ENCODE measurements at places on chromosomes 5 and 9. TPM values are rescaled to one million over a fixed set of nuclear protein-coding genes. Genes with fewer than 3 reads are reported as not detected.

DNA sequence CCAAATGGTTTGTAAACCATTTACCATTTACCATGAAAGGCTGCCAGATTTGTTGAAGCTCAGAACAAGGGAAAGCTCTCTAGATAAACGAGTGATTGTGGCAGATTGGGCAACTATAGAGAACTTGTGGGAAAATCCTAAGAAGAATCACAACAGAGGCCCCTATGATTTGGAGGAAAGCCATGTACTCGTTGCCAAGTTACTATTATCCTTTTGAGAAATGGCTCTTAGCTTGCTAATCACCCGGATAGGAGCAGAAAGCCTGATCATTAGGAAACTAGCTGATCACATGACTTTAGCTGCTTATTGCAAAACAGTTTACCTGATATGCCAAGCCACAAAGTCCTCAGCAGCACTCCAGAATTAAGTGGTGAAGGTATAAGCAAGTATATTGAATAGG, 23.5 kb upstream of the ATG10 start:
- no peak for DNase-seq

The NRARP gene
- 4.9 TPM for total RNA-seq

GRCh38 chr5:57179262-57180200, 5.7 kb downstream of the GPBP1 start:
- DNase-seq, result no peak

GRCh38 chr9:91795598-91796241, 154.3 kb downstream of the ROR2 start:
- no peak for DNase-seq

The RUSC2 gene
- 32.2 TPM for total RNA-seq

The ZDHHC11 gene
- total RNA-seq, result 31.1 TPM

DNA sequence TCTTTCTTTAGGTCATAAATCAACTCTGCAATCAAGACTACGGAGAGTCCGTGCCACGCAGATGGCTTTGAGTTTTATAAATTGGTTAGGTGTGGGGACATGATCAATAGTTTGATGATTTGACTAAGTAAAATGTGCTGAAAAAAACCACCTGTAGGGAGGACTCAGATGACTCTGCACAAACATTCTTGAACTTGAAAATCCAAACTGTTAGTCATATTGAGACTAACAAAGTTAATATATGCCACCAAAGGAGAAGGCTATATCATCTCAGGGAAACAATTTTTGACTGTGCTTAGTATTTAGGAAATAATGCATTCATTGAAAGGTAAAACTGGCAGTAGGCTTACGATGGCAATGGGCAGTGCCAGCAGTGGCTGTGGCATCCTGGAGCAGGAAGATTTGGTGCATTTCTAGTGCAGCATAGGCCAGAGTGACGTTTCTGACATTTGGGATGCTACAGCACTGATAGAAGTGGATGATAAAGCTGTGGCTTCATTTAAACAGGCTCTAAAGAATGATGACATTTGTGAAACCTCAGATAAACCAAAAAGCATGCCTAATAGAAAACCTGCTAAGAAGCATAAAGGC, 291.1 kb downstream of the MLLT3 start:
- DNase-seq, result no peak

DNA sequence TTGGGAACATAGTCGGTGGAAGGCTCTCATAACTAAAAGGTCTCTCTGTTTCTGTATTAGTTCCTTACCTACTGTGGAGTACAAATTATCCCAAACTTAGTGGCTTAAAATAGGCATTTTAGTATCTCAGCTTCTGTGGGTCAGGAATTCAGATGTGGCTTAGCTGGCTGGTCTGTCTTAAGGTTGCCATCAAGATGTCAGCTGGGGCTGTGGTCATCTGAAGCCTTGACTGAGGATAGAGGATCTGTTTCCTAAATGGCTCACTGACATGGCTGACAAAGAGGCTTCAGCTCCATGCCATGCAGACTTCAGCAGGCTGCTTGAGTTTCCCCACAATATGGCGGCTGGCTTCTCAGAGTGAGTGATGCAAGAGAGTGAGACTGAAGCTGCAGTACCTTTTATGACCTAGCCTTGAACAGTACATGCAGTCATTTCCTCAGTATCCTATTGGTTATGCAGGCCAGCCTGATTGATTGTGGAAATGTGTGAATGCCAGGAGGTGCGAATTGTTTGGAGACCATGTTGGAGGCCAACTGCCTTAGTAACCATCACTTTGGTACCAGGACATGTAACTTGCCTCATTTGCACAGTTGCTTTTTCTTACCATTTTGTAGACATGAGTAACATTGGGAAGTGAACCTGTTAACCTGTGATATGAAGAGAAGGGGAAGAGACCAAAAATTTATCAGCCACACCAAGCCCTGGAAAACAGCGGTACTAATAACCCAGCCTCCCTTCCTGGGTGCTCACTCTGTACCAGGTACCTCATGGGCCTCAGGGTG, 152.8 kb upstream of the IER5L start:
- DNase-seq, result no peak

The NOTCH1 gene
- 22.7 TPM for total RNA-seq

- DNase-seq, result no peak
These were observed 107.3 kb upstream of the ALDH1B1 start for GRCh38 chr9:38285236-38285635.
